Activated CD8-positive, alpha-beta memory T cell treated with anti-CD3 and anti-CD28 coated beads, Interleukin-2, amount 50 U/mL, for 4 hours (primary cell): ENCODE measurements at places on chromosomes 3 and 15.

GRCh38 chr3:168531116-168531515 is 435.4 kb upstream of the GOLIM4 start:
- DNase-seq, result no peak

- DNase-seq, result no peak
Observed at GRCh38 chr3:126194713-126195305, 14.4 kb upstream of the ALDH1L1 start.

- DNase-seq, result no peak
Observed at GRCh38 chr3:97613139-97613538, 151.4 kb upstream of the ARL6 start.

DNA sequence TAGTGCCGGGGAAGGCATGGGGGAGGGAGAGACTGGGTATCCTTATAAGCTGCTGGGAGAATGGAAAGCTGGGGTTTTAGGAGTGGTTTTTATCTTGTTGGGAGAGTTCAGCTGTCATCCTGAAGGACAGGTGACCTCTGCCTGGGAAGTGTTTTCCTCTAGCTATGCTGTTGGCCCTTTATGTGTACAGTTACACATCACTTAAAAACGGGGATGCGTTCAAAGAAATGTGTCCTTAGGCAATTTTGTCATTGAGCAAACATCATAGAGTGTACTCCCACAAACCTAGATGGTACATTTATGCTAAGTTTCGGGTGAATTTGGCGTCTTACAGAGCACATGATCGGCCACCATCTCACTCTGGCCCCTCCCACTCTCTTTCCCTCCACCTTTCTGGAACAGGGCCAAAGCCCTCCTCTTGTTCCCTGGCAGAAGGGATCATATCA is 164.3 kb upstream of the NUDT16 start:
- no peak for DNase-seq

DNA sequence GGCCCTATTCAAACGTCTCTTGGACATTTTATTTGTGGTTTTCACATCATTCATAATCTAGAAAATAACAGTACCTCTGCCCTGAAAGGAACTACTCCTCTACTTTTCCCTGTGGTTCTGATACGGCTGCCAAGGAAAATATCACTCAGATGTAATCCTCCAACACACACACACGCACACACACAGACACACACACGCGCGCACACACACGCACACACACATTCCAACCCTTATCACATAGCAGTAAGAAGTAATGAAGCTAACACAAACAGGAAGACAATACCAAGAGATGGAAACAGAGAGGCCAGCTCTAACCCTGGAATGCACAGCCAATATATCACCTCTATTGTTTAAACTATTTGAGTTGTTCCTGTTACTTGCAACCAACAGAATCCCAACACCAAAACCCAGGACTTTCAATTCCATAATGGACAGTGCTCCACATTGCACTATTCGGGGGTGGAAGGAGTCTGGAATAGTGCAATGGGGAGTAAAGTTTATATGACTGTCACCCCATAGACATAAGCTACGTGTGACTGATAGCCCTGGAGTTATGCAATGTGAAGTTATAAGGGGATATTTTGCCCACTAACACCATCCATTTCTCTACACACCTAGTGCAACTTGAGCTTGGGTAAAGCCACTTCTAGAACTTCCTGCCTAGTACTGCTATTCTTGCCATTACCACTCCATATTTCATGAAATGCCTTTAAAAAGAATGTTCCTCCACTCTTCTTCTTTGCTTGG is 71.3 kb upstream of the FNDC3B start:
- DNase-seq, result no peak

DNA sequence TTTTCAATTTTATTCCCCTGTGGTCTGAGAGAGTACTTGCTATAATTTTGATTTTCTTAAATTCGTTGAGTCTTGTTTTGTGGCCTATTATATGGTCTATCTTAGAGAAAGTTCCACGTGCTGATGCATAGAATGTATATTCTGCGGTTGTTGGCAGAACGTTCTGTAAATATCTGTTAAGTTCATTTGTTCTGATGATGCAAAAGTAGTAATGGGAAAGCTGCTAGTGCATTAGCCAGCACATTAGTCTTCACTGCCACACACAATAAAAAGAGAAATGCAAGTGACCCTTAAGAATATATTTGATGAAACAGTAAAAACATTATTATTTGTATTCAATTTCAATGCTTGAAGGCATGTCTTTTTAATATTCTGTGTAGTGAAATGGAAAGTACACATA is 84.8 kb downstream of the GTPBP8 start:
- DNase-seq, result no peak

DNA sequence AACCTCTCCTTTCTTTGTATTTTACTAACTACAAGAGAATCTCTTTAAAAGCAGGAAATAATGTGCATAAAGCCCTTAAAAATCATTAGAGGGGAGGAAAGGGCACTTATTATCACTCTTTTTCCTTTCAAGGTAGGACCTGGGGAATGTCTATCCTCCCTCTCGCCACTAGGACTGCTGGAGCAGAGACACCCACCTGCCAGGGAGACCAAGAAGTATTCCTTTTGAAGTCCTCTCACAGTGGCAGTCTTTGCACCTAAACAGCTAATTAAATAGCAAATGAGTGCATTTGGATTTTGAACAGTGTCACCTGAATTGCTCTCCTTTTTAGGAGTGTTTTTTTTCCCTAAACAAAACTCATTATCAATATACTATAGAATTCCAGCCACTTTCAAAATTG is 874.1 kb downstream of the ZPLD1 start:
- no peak for DNase-seq

- no peak for DNase-seq
Observed at GRCh38 chr3:12752809-12753208, 6.2 kb downstream of the TMEM40 start.

DNA sequence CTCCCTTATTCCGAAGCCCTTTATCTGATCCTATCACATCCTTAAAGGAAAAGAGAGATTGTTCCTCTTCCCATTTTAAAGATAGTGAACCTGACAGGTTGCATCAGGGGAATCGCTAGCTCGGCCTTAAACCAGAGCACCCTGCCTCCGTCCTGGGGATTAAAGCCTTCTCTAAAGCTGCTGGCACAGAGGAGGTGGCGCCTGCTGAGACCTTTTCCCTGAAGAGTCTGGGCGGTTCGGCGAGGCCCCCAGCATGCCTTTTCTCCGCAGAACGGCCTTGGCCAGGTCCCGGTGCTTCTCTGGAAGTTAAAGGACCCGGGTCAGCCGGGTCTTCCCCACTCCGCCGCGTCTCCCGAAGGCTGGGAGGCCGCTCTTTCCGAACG is 593 bp downstream of the FAM219B start:
- DNase-seq, result peak; percentile 33

DNA sequence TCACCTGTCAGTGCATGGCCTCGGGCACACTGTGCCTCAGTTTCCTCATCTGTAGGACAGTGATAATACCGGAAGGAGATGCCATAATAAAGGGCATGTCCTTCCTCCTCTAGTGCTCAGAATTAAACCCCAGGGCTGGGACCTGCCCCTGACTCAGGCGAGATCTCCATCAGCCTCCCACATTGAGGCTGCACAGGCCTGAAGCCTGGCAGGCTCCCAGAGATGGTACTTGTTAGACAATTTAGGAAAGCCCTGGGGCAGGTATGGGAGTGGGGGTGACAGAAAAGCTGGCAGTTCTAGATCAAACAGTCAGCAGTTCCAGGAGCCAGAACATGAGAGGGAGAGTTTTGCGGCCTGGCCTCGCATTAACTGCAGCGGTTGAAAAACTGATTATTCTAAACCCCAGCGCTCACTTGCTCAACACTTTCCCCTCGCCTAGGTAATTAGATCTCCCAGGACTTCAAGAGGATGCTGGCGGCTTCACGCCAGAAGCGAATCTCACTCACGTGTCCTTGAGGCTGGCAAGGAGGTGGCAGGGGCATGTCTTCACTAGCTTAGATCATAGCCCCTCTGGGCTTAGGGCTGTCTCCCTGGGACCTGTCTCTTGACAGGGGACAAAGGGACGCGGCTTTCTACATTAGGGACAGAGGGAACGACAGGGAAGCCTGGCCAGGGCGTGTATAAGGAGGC is 73.1 kb downstream of the ATP2B2 start:
- DNase-seq, result no peak

GRCh38 chr3:67458896-67459530 is 195.4 kb downstream of the SUCLG2 start:
- no peak for DNase-seq

DNA sequence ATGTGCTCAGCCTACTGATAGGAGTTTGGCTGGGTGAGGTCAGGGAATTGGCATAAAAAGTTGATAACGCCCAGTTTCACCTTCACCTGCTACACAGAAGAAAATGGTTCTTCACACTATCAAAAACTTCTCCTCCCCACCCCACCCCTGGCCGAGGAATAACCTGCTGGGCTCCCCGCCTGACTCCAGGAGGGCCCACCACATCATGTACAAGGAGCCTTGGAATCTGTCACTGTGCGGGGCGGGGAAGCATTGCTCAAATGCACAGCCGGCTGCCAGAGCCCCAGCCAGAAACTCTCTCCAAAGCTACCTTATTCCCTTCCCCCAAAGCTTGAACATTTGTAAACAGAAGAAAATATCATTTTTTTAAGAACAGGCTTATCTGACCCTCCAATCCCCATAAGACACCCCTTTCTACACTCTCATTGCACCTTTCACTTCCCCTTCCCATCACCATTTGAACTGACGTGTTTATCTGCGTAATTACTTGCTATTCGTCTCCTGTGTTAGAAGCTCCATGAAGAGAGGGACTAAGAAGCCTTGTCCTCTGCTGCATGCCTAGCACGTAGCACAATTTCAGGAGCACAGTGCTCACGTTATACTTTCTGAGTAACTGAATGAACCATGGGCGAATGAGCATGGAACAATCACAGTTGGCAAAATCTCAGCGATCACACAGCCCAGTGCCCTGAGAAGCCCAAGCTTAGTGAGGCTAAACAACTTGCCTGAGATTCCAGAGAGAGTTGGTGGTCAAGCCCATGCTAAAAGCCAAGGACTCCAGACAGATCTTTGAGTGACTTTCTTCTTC is 82.9 kb downstream of the HES1 start:
- DNase-seq, result no peak

GRCh38 chr15:85771271-85771670 is 23.5 kb downstream of the KLHL25 start:
- DNase-seq, result no peak

GRCh38 chr15:77870195-77871065 is 207.1 kb downstream of the TBC1D2B start:
- peak; percentile 38 for DNase-seq

DNA sequence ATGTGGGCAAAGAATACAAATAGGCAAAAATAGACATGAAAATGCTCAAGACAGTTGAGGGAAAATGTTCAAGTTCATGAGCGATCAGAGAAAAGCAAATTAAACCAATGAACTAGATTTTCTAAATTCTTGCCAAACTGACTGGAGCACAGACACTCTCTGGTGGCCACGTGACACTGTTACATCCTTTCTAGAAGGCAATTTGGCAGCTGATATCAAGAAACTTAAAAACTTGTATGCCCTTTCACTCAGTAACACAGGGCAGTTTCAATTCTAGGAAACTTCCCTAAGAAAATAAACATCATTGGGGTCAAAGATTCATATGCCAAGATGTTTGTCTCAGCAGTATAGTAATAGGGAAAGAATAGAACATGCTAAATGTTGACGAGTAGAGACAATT is 52.2 kb downstream of the ABHD5 start:
- DNase-seq, result no peak

GRCh38 chr3:122295266-122296062 is 29.6 kb upstream of the CSTA start:
- DNase-seq, result no peak

DNA sequence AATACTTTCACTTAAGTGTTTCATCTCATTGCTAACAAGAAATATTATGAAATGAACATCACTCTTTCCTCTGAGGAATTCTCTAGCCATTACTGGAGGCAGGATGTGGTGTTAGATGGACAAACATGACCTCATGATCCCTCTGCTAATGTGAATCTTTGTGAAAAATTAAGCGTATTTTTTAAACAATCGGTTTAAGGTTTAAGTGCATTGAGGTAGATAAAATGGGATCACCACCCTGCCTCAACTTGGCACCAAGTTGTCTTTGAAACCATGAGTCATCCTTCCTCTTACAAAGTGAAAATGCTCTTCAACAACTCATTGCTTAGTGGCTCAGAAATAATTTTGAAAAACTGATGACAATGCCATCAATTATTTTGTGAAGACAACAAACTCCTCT is 76.0 kb upstream of the DCBLD2 start:
- no peak for DNase-seq

- no peak for DNase-seq
Observed at GRCh38 chr3:71694358-71694999, 30.7 kb downstream of the EIF4E3 start.

GRCh38 chr15:73305331-73306211 is 63.2 kb downstream of the HCN4 start:
- DNase-seq, result no peak

GRCh38 chr15:43912208-43912607 is 85.4 kb downstream of the WDR76 start:
- DNase-seq, result no peak

DNA sequence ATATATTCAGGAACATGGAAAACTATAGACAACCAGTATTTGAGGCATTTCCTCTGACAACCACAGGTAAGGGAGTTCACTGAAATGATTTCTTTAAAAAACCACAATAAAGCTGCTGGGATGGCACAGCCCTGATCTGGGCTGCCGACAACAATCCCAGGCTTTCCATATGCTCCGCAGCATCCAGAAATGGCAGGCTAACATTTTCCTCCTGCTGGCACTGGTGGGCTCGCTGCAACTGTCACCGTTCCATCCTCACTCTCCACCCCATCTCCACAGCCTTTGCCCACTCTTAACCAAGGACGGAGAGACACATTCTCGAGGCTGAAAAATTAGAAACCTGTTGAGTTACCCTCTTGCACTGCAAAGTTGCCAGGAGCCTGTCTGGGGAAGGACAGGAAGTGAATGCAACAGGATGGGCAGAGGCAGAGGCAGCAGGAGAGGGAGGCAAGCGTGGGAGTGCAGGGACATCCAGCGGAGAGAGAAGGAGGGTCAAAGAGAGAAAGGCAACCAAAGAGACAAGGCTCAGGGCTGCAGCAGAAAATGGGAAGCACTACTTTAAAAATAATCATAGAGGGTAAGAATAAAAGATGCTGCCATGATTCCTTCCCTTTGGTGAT is 79.0 kb upstream of the ARRDC4 start:
- no peak for DNase-seq

DNA sequence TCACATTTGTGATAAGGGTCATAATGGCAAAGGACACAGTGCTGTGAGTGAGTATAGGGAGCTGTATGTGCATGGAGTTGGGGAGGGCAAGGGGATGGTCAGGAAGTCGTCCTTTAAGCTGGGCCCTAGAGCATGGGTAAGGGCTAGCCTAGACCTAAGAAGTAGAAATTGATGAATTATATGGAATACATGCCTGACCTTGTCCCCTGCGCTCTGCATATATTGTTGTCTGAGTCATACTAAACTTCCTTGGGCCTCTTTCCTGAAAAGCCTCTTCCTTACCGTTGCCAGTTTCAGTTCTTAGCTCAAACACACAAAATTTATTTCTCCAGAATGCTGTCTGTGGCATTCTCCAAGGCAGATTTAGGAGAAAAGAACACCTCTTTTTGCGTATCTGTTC is 4.6 kb downstream of the SNRK start:
- DNase-seq, result no peak

- no peak for DNase-seq
Observed at GRCh38 chr3:115688418-115688817, 65.1 kb downstream of the GAP43 start.
